ENCODE measurements at places on chromosomes 7 and 10.
A peak's percentile ranks its signal among the peaks of the same experiment; 100 is the strongest.

DNA sequence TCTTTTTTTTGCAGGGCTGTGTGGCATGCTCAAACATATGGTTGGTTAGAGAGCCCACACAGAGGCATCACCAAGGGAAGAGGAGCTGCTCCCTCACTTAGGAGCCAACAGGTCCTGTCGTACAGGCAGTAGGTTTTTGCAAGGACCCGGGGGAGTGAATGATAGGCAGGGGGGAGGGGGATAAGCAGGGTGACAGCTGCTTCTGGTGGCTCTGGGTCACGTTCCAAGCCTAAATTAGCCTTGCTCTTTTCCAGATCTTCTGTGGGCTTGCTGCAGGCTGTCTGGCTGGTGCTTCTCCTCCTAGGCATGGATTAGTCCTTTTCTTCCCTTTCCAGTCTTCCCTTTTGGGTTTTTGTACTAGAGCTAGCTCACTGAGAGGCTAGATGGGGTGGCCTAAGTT lies 117.7 kb upstream of the PODXL start:
- DNase-seq: no peak

DNA sequence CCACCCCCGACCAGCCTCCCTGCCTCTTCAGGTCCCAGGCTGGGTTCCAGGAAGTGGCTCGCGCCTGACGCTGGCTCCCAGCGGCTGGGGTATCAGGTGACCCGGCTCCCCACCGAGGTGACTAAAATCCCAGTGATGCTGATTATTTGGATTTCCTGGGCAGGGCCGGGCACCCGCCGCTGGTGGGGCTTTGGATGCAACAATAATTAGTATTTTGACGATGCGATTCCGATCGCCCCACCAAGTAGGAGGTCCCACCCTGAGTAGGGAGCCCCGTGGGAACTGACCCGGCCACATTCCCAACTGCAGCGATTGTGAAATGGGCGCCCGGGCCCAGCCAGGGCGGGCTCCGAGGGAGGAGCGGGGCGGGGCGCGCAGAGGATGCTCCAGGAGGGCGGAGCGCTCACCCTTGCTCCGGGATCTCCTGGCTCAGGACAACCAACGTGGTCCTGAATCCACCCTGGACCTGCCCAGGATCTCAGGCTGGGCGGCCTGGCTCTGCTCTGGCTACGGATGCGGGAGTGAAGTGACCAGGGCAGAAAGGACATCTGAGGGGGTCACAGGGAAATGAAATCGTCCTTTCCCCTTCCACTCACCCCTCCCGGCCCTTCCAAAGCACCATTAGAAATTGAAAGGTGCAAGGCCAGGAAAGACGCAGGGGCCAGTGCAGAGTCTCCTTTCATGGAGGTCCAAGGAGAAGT lies 32.6 kb downstream of the DUSP5 start:
- DNase-seq: peak; percentile 72

GRCh38 chr7:37659971-37660565 lies 23.5 kb upstream of the GPR141 start:
- DNase-seq: no peak

DNA sequence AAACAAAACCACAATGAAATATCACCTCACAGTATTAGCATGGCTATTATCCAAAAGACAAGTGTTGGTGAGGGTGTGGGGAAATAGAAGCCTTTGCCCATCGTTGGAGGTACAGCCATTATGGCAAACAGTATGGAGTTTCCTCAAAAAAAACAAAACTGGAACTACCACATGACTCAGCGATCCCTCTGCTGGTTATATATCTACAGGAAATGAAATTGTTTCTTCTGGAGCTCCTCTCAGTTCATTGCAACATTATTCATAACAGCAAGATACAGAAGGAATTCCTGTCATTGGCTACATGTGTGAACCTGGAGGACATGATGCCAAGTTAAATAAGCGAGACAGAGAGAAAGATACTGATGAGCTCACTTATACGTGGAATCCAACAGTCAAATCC lies 2.4 kb upstream of the UBE3C start:
- DNase-seq: peak; percentile 86

GRCh38 chr7:130409712-130410072 lies 29.4 kb downstream of the CPA1 start:
- DNase-seq: no peak

GRCh38 chr10:13347043-13347499 lies 1.0 kb downstream of the SEPHS1 start:
- no peak for DNase-seq

DNA sequence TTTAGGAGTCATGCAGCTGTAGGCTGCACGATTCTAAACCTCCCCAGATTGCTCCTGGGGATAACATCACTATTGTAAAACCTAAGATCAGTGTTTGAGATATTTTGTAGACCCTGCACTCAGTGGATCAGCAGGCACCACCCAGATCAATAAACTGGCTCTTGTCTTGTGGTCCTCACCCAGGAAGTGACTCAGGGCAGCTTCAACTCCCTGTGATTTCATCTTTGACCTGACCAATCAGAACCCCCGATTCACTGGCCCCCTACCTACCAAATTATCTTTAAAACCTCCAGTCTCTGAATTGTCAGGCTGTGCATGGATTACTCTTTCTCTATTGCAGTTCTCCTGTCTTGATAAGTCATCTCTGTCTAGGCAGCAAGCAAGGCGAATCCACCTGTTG lies 25.7 kb downstream of the ARL5B start:
- no peak for DNase-seq

- no peak for DNase-seq
Observed at GRCh38 chr7:2004841-2005725, 227.7 kb downstream of the MAD1L1 start.

GRCh38 chr10:114399576-114399975 lies 4.7 kb downstream of the AFAP1L2 start:
- DNase-seq: no peak

DNA sequence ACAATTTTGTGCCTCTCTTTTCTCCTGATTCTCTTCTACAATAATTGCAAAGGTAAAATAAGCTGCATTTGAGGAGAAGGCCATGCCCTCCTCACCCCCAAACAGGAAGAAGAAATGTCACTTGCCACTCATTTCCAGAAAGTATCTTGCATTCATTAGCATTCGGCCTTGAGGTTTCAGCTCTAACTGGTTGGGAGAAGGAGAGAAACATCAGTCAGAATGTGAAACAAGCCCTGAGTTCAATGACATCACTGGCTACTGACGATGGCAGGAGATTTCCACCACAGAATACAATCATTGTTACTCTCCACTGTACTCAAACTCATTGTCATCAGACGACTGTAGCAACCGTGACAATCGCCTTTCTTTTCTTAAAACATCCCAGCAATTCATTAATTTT lies 72.8 kb downstream of the PRKCQ start:
- no peak for DNase-seq

GRCh38 chr7:1249731-1250130 lies 17.1 kb downstream of the UNCX start:
- no peak for DNase-seq

DNA sequence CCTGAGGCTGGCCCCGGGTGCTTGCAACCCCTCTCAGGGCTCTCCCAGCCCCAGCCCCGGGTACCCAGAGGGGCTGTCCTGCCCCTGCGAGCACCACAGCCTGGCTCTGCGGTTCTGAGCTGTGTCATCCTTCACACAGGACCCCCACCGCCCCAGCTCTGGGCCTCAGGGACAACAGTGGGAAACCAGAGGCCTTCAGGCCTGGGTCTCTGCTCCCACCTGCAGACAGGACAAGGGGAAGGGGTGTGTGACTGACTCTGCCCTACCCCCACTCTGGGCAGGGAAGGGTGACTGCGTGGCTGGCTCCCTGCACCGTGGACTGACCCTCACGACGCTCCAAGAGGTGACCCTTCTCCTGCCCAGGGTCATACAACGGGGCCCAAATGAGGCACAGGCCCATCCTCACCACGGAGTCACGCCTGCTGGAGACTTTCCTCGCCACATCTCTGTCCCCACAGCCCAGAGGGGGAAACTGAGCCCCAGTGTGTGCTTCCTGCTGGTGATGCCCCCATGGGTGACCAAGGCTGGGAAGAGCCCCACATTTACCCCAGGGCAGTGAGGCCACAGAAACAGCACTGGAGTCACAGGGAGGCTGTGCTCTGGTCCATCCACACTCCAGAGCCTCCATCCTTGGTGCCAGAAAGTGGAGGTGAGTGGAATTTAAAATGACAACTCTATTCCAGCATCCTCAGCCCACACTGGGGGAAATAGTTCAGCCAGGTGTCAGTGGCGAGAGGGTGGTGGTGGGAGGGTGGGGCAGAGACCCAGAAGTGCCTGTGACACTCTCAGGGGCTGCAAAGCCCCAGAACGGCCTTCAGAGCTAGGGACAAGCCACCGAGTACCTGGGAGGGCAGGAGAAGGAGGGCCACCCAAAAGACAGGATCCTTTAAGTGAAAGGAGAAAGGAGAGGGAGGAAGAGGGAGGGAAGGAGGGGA lies 13.6 kb downstream of the CAMK2B start:
- no peak for DNase-seq

GRCh38 chr10:121032460-121032859 lies 181.3 kb downstream of the WDR11 start:
- no peak for DNase-seq

GRCh38 chr10:17616403-17617030 lies 657 bp downstream of the HACD1 start:
- peak; percentile 53 for DNase-seq

GRCh38 chr7:68063171-68063570 lies 1066.5 kb downstream of the TYW1 start:
- no peak for DNase-seq

DNA sequence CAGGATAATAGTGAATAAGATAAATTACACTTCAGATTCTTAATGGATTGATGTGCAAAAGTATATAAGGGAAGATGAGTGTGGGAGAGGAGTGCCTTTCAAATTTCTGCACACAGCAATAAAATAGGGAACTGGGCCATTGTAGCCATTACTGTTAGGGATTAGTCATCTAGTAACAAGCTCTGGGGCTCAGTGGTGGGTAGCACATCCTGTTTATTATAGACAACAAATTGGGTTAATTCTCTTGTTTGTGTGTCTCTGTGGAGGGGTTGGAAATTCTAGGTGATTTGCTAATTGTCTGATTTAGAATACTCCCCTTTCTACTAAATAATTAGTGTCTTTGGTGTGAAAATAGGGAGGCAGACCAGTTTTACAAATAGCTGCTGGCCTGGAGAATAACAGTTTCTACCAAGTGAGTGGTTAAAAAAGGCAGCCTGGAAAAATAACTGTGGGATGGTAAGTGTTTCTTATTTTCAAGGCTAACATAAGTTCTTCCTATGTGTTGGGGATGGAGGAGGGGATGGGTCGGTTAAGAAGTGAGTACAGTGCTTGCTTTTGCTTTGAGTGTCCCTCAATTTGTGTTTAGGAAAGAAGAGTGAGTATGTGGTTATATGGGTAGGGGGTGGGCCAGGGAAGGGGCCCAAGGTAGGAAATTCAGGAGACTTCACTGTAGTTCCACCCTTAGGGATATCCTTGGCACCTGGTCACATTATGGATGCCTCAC lies 43.3 kb upstream of the TMEM248 start:
- peak; percentile 17 for DNase-seq

DNA sequence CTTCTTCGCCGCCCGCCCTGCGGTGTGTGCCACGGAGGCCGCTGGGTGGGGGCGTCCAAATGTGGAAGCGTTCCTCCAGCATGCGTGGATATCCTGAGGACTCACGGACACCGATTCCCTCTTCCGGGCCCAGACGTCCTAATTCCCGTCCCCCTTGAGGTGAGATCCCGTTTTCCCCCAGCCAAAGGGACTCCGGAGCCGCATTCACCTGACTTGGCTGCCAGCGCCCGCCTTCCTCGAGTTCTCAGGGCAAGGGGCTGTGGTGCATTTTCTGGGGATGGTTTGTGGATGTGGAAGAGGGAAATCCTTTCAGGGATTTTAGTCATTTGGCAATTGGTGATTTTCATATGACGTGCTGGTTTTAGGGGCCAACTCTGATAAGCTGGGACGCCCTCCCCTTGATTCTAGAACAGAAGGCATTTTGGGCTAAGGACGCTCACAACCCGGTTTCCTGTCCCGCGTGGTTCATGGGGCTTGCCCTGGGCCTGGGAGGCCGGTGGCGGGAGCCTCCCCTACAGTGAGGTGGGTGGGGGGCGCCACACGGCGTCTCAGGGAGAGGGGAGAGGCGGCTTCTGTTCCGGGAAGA lies 165.4 kb downstream of the ACTR3B start:
- no peak for DNase-seq

DNA sequence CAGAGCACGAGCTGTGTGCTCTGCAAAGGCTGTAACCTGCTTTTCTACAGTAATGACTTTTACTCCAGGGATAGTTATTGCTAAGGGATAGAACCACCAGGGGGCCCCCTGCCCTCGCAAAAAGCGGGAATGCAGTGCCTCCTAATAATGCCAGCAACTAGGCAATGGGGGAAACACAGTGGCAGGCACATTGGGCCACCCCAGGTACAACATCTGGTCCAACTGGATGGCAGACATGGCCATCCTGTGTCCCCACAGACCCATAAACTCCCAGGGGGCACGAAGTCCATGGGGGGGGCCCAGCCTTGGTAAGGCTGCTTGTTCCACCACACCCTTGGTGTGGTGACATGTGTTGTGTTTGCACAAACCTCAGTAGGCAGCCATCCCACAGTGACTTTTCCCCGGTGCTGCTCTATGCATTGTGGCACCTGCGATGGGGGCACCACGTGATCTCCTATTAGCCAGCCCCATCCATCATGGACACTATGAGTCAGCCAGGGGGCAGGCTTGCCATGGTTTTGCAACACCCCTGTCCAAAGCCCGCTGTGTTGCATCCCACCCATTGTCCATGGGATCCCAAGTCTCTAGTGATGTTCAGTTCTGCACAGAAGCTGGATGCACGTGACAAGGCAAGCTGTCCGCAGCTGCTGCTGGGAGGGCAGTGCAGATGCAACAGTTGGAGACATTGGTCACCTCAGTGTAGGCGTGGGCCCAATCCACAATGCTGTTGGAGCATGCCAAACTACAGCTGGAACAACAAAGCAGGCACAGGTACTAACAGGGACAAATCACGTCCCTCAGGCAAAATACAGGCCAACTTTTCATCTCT lies 84.0 kb downstream of the ANLN start:
- DNase-seq: no peak

DNA sequence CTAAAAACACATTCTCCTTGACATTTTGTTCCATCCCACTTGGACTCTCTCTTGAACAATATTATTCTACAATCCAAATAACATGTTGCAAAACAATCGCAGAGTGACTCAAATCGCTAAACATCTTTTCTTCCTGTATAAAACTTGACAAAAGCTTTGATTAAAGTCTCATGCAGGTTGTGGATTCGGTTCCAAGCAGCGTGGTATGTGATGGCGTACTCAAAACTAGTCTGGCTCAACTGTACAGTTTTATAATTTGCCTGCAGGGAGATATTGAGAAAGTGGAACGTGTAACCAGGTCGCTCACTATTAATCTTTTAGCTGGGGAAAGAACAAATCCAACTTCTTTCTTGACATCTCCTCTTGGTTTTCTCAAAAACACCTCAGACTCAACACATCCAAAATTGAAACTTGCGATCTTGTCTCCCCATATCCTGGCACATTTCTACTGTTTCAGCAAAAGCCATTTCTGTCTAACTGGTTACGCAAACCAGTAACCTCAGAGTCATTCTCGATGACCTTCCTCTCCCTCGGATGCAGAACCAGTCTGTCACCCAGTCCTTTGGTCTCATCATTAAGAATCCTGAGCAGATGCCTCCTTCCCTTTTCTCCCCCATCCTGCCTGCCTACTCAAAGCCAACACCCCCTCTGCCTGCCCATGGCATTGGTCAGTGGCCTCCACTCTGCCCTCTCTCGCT lies 100.1 kb downstream of the CACNB2 start:
- no peak for DNase-seq
